Activated T-cell treated with anti-CD3 and anti-CD28 coated beads for 24 hours (primary cell): ENCODE measurements at places on chromosomes 5 and 9.

- no peak for DNase-seq
Measured at GRCh38 chr9:119662329-119662728, 293.1 kb upstream of the BRINP1 start.

- DNase-seq: peak; percentile 62
Measured at GRCh38 chr9:19999491-20000057, 210.7 kb upstream of the SLC24A2 start.

DNA sequence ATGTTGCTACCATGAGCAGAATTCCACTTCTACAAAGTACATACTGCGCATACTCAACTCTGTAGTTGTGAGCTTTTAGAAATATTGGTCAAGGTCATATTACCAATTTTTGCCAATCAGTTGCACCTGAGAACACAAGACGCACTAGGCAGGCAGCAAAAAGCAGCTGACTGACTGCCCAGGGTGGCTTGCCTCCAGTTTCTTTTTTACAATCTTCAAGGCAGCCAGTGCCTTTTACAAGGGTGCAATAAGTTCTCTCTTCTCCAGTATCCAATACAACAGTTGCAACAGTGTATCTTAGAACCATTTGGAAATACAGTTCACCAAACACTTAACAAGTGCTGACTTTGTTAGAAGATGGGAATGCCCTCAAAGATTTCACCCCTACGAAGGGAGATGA, 16.1 kb upstream of the FOXB2 start:
- DNase-seq: no peak

GRCh38 chr5:118052503-118052902, 935.8 kb downstream of the DTWD2 start:
- no peak for DNase-seq

DNA sequence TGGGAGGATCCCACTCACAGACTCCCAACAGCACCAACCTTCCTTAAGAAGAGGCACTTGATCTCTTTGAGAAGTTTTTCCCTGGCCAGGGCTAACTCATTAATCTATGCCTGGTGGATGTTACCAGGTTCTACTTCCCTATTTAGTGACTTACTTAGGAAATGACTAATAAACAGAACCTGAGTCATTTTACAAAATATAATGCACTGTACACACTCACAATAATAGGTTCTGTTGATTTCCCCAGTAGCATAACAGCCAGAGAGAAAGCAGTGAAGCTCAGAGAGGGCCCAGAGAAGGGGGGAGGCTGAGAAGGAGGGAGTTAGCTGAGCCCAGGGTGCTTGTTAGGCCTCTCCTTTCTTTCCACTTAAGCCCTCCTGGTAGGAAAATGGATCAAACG, 27.1 kb downstream of the FRMD3 start:
- no peak for DNase-seq

- no peak for DNase-seq
Measured at GRCh38 chr5:96942078-96942477, 6.2 kb downstream of the LNPEP start.

- DNase-seq: no peak
Measured at GRCh38 chr9:132792547-132792946, 85.5 kb downstream of the AK8 start.

- DNase-seq: no peak
Measured at GRCh38 chr9:14278291-14278721, 35.6 kb downstream of the NFIB start.

- DNase-seq: no peak
Measured at GRCh38 chr9:115733318-115734110, 420.1 kb upstream of the PAPPA start.

- DNase-seq: no peak
Measured at GRCh38 chr9:93620881-93621820, 44.8 kb downstream of the PHF2 start.

DNA sequence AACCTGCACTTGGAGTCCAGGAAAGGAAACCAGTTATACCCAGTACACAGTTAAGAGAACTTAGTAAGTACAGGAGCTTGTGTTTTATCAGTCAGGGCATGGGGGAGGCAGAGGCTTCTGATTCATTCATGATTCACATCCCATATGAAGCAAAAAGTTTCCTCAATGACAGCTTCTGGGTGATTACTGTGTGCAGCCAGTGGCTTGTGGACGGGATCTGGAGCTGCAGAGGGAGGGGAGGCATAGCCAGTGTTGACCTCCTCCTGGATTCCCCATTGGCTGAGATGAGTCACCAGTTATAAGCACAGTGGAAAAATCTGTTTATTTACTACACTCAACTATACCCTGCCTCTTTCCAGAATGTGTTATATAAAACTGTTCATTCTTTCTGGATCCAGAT, 17.7 kb downstream of the IL31RA start:
- DNase-seq: peak; percentile 44

- DNase-seq: no peak
Measured at GRCh38 chr5:162193012-162193411, 125.4 kb downstream of the GABRG2 start.

- peak; percentile 70 for DNase-seq
Measured at GRCh38 chr9:35604578-35605350, at the start of gene TESK1. TESK1 (plus strand) TSS chr9:35605262; CDS start chr9:35605620, 358 bp downstream.

GRCh38 chr9:131584858-131585257, 39.5 kb downstream of the PRRT1B start:
- DNase-seq: no peak

DNA sequence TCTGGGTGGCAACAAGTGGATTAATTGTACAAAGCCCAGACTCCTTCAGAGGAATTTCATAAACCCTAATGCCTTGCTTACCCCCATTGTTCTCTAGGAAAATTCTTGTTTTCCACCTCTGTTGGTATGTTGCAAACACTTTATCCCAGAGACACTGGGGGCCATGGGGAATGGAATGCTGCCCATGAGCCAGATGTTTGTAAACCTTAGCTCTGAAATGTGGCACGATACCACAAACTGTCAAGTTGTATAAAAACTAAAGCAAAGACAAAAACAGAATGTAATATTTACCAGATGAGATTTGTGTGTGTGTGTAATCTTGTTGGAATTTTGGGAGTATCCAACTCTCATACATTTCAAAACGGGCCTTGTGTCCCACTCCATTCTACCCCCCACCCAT, 465.0 kb downstream of the EBF1 start:
- no peak for DNase-seq

DNA sequence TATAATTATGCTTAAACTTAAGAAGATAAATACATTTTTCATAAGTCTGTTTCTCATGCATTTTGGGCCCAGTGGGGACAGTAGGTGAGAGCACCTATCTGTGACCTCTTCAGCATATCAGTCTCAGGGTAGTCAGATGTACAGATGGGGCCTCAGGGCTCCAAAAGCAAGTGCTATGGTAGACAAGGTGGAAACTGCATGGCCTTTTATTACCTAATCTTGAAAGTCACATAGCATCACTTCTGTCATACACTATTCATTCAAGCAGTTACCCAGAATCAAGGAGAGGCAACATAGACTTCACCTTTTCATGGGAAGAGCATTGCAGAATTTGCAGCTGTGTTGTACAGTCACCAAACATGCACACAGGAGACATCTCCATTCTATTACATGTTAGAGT, 94.8 kb downstream of the SV2C start:
- no peak for DNase-seq

GRCh38 chr5:173885475-173886010, 2.6 kb upstream of the CPEB4 start:
- no peak for DNase-seq

- DNase-seq: peak; percentile 4
Measured at GRCh38 chr5:78648359-78649210, at the start of gene LHFPL2. LHFPL2 (minus strand) TSS chr5:78648772; CDS start chr5:78510213, 138,559 bp downstream.

GRCh38 chr9:116391306-116391900, 237.8 kb downstream of the PAPPA start:
- DNase-seq: no peak

DNA sequence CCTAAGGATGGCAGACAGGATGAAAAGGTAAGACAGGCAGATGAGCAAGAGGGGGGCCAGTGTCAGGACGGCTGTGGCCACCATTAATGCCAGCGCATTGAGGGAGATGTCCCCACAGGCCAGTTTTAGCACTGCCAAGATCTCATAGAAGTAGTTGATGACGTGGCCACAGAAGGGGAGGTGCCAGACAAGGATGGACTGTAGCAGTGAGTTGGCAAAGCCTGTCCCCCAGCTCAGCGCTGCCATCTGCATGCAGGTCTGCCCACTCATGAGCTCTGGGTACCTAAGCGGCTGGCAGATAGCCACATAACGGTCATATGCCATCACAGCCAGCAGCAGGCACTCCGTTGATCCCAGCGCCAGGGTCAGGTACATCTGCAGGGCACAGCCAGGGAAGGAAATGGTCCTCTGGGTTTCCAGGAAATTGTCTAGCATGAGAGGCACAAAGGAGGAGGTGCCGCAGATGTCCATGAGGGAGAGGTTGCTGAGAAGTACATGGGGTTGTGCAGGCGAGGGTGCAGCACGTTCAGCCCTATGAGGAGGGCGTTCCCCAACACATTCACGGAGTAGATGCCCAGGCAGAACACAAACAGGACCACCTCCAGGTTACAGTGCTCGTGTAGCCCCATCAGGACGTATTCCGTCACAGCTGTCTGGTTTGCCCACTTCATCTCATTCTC, 10.8 kb downstream of the OR13J1 start:
- no peak for DNase-seq

DNA sequence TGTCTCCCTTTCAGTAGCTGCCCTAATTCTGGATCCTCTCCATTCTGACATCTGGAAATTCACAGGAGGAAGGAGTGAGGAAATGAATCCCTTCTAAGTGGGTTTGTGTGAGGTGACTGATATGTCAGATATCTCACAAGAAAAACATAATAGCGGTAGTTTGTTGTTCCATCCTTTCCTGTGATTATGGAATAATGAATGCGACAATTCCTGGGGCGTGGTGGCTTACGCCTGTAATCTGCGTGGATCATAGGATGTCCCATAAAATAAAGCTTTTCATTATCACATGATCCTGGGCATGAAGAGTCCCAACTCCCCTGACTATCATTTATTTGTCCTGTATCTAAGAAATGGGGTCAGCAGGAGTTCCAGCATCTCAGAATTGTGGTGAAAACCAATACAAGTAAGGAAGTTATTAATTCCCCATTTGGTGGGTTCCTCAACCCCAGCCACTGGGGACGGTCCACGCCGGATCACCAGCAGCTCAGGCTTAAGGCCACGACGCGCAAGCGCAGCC, 375 bp upstream of the C5orf24 start:
- no peak for DNase-seq

DNA sequence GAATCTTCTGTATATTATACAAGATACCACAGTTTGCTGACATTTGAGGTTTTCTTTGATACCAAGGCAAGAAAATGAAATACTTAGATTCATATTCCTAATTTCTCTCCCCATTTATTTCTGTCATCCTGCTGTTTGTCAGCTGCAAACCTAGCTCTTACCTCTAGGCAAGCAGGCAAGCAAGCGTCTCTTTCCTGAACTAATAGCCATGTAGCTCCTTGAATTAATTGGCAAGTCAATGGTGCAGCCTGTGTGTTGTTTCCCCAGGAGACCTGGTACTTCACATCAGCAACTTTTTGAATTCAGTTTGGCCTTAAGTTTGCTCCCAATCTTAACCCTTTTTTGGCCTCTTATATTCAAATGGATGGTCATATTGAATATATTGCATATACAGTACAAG, 573.6 kb upstream of the ARRDC3 start:
- DNase-seq: no peak

GRCh38 chr5:18483451-18483850, 849.2 kb downstream of the TAF11L14 start:
- no peak for DNase-seq

GRCh38 chr9:125142560-125143376, 560 bp downstream of the SCAI start:
- DNase-seq: no peak

- no peak for DNase-seq
Measured at GRCh38 chr5:45795458-45795857, 99.3 kb upstream of the HCN1 start.
